ENCODE measurements at places on chromosomes 12 and 14.

- DNase-seq, result no peak
Observed at GRCh38 chr12:64824500-64825142, at the start of gene TBC1D30. TSS of gene TBC1D30 (plus strand) at chr12:64824647. CDS start at chr12:64824880, 233 bp downstream.

DNA sequence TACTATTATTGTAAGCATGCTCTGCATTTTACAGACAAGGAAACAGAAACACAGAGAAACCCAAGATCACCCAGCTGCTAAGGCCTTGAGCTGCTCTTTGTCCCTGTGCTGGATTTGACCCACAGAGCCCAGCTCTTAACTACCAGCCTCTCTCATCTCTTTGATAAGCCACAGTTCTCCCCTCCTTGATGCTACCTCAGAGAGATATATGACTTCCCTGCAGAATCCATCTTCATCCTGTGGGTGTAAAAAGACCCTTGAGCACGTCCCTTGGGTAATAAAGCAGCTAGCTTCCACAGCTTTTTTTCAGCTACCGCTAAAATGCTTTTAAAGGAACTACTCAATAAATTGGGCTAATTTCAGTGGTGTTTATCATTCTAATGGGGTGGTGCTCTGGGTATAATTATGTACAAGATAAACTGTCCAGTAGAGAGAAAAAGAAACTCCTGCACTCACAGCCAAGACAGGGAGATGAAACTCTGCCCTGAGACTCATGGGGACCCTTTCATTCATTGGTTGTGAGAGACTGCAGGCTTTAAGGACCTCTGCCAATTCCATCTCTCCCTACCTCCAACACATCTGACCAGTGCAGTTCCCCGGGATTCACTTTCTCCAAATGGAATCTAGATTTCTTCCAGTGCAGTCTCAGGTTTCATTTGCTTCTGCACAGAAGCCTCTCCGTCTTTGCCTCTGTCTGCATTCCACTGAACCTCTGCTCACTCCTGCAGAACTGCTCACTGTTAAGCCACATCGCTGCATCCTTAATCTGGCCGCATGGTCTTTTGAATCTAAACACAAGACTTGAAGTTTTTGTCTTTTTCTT, 24.7 kb upstream of the NTF3 start:
- no peak for DNase-seq

GRCh38 chr14:98871796-98872195, 400.2 kb downstream of the BCL11B start:
- no peak for DNase-seq

- no peak for DNase-seq
Observed at GRCh38 chr14:93958567-93959238, 17.7 kb downstream of the ASB2 start.

GRCh38 chr14:60989599-60989998, 8.6 kb downstream of the SLC38A6 start:
- no peak for DNase-seq

GRCh38 chr14:64220056-64220455, 74.1 kb downstream of the ESR2 start:
- no peak for DNase-seq

DNA sequence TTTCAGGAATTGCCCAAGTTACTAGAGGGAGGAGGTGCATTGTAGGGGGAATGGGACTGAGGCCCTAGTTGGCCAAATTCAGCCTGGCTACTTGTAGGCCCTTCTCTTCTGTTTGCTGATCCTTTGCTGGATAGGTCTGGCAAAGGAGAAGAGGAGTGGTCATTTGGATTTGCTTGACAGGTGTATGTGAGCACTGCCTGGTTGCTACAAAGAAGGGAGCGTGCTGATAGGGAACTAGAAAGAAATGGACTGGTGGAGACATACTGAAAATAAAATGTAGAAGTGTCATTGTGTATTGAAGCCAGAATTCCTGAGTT, 3.6 kb downstream of the PSMA6 start:
- DNase-seq, result no peak

DNA sequence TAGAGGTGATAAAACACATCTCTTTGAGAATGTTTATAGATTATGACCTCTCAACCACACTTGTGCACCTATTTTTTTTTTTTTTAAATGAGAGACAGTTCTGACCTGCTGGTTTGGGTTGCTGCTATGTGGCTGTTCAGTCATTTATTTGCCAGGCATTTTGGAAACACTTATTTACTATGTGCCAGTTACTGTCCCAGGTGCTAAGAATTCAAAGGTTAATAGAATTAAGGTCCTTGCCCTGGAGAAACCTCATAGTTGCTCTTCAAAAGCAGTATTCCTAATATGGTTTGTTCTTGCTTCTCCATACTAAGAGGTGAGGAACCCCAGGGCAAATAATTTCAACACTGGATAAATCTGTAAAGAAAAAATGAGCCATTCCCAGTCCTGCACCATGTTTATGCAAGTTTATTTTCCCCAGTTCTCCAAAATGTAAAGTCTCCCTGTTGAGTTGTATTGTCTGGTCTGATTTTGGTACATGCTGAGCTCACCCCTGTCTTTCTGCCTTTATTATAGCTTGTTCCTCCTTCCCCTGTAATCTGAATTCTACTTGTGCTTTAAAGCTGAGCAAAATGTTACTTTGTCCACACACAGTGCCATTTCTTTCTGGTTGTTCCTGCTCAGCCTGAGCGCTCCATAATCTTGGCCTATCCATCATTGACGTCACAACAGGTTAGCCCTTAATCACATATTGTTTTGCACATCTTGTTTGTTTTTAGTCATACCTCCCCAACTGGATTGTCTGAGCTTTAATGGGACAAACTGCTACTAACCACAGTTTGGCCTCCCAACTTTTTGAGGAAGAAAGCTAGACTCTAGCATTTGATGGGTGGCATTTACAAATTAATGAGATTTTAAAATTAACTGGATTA, 56.7 kb downstream of the SRGAP1 start:
- DNase-seq, result no peak

- no peak for DNase-seq
Observed at GRCh38 chr12:80747800-80748199, 31.1 kb downstream of the MYF5 start.

GRCh38 chr14:105051182-105052109, 13.8 kb downstream of the GPR132 start:
- DNase-seq, result no peak

DNA sequence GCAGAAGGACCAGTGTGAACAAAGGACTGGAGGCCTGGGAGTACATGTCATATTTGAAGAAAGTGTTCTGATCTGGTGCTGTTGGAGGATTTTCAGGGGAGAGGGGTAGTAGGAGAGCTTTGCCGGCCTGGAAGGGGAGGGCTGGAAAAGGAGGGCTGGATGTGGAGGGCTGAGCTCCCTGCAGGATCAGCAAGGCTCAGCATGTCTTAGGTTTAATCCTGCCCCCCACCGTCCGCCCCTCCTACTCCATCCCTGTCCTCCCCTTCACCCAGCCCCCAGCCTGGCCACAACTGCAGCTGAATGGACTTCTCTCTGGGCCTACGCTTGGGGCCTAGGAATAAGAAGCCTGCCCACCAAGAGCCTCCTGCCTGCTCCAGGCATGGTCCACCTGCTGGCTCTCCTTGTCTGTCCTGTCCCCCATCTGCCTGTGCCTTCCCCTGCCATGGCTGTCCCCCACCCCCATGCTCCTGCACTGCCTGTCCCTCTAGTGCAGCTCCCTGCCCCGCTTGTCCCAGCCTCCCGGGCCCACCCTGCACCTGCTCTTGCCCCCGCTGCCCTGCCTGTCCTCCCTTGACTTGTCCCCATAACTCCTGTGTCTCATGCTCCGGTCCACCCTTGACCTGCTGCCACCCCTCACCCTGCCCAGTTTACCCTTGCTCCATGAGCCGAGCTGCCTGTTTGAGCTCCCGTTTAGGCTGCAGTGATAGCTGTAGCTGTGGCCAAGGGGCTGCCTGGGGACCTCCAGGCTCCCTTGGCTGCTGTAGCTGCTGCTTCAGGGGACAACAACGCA, 9.8 kb upstream of the RARG start:
- DNase-seq, result no peak

DNA sequence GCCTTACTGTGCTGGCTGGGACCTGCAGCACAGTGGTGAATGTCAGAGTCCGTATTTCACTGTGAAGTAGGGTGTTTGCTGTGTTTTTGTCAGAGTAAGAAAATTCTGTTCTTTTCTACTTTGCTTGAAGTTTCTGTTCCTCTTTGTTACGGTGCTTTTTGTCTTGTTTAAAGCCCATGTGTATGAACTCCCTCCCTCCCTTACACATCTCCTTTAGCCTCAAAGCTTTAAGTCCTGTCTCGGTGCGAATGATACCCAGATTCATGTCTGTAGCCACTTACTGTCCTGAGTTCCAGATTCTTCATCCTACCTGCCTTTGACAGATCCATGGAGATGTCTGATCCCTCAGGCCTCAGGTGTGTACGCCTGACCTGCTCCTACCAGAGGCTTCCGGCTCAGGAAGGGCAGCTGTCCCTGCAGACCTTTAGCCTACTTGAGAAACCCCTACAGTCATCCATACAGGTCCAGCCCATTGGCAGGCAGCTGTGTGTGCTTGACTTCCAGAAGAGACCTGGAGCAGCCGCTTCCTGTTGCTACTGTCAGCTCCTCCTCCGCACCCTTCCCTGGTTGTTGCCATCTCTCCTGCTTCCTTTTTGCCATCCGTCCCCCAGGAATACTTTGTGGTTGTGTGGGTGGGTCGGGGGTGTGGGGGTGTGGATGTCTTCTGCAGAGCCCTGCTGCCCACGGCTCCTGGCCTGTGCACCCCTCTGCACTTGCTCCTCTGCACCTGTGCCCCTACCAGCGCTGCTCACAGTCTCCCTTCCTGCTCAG, 72.9 kb downstream of the DDX51 start:
- DNase-seq, result no peak

GRCh38 chr12:101474711-101475386, at the start of gene SPIC:
TSS of gene SPIC (plus strand) at chr12:101475336. CDS start at chr12:101476905, 1,569 bp downstream.
- no peak for DNase-seq

GRCh38 chr12:83841620-83842019, 1071.0 kb downstream of the SLC6A15 start:
- DNase-seq, result no peak

DNA sequence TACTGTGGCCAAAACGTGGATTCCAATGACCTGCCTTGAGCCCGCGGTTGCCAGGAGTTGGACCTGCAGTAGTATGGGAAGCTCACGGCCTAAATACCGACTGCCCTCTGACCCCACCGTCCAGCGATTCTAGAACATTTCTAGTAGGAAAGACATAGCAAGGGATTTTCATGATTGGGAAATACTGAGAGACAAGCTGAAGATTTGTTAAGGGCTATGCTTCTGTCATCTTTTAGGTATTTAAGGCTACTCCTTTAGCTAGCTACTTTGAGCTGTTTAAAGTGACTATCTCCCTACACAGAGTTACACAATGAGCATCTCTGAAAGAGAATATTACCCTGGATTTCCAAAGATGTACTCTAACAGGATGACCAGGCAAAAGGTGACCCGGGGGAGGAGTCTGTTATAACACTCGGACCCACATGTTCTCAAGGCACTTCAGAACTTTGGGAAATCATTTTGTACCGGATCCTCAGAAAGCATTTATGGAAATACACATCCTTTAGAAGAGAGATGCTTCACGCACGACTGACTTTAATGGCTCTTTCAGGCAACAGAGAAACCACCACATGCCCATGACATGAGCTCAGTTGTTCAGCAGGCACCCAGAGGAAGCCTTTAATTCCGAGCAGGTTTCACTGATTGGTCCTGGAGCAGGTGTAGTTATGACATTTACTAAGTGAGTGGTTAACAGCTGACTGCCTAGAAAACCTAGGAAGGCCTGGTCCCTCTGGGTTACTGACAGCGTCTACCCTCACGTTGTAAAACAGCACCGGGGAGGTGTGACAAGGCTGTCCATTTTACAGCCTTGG, 4.2 kb downstream of the BAG5 start:
- no peak for DNase-seq

DNA sequence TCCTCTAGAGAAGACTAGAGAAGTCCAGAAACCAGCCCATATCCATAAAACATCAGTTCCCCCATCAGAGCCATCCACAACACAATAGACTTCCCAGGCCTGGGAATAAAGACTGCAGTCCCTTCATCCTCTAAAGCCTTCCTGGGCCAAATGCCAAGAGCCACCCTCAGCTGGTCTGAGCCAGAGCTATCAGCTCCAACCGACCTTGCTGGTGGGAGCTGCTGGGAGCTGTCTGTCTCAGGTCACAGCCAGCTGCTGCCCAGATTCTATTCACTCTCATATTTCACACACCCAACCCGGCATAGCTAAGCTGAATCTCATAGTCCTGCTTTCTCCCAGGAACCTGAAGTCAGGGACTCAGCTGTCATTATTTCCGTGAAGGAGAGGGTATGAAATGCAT, 10.9 kb upstream of the TFCP2 start:
- DNase-seq, result peak; percentile 40

DNA sequence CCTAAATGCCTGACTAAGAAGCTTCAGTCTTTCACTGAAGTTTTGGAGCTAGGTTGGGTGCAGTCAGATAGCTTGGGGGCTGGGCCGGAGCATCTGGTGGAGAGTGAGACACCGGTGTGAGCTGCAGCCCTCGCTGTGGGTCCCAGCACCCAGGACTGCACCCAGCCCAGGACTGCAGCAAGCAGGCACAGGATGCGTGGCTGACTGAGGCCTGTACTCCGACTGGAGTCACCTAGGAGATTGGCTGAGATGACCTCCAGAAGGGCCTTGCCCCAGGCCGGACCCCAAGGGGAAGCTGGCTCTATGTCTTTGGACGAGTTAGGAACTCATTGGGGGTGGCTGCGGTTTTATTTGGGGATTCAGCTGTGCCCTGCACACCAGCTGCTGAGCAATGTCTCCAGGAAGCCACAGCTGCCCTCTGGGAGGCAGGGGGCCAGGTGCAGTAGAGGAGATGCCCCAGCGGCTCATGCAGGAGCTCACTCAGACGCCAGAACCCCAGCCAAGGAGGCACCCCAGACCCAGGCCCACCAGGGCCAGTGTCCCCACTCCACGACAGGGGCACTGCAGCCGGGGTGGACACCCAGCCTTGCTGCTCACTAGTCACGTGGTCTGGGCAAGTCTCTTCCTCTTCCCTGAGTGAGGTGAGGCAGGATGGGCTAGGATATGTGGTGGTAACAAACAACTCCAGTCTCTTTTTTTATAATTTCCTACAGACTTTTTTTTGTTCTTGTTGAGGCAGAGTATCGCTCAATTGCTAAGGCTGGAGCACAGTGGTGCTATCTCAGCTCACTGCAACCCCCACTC, 31.8 kb upstream of the RCOR1 start:
- DNase-seq, result no peak

GRCh38 chr12:3336606-3337311, 154.2 kb upstream of the PRMT8 start:
- DNase-seq, result no peak

Data from transverse colon (tissue), 4 donors.